A549 treated with CpdA at 1 μM for 4 hours (cell line): ENCODE measurements at places on chromosomes 16 and 17. TPM values are rescaled to one million over a fixed set of nuclear protein-coding genes. Genes with fewer than 3 reads are reported as not detected.

The CCL8 gene
- total RNA-seq: not detected in 5 replicates

The CHST5 gene
- 0.03 TPM in 1 of 5 replicates, not detected in the others for total RNA-seq

The NHLRC4 gene
- 0.12 to 0.23 TPM (median 0.21 TPM) in 5 replicates for total RNA-seq

The ICAM2 gene
- 0.07 to 0.14 TPM in 2 of 5 replicates, not detected in the others for total RNA-seq

The USP10 gene
- total RNA-seq: 79.5 to 92.8 TPM (median 81.4 TPM) in 5 replicates

The PERCC1 gene
- not detected in 5 replicates for total RNA-seq

The TRPV3 gene
- 0.36 to 0.67 TPM (median 0.41 TPM) in 5 replicates for total RNA-seq

The MKS1 gene
- total RNA-seq: 9.4 to 12.3 TPM (median 12.1 TPM) in 5 replicates

The CDR2L gene
- total RNA-seq: 33.1 to 46.8 TPM (median 45.6 TPM) in 5 replicates

The IL32 gene
- total RNA-seq: 22.4 to 36.7 TPM (median 28.1 TPM) in 5 replicates

The FOXL1 gene
- total RNA-seq: 0.50 to 1.1 TPM (median 0.83 TPM) in 5 replicates

The KRT12 gene
- 0.08 TPM in 1 of 5 replicates, not detected in the others for total RNA-seq

The SLC25A19 gene
- total RNA-seq: 17.6 to 24.7 TPM (median 22.9 TPM) in 5 replicates

The HNF1B gene
- total RNA-seq: 26.3 to 30.4 TPM (median 27.5 TPM) in 5 replicates

The TBC1D3H gene
- not detected in 5 replicates for total RNA-seq

The FGF11 gene
- 0.99 to 1.4 TPM (median 1.4 TPM) in 5 replicates for total RNA-seq

The SNX20 gene
- total RNA-seq: not detected in 5 replicates

The CA4 gene
- total RNA-seq: 0.13 to 0.33 TPM (median 0.26 TPM) in 3 of 5 replicates, not detected in the others

The PRSS27 gene
- total RNA-seq: 1.0 to 1.6 TPM (median 1.3 TPM) in 5 replicates

The GP1BA gene
- 0.03 TPM in 1 of 5 replicates, not detected in the others for total RNA-seq

The RCVRN gene
- total RNA-seq: 0.08 TPM in 1 of 5 replicates, not detected in the others

The SLC12A4 gene
- total RNA-seq: 19.7 to 30.7 TPM (median 26.2 TPM) in 5 replicates

The CYB5D1 gene
- total RNA-seq: 21.3 to 23.4 TPM (median 22.7 TPM) in 5 replicates

The ATF7IP2 gene
- total RNA-seq: 10.6 to 13.6 TPM (median 12.1 TPM) in 5 replicates

The IGSF6 gene
- total RNA-seq: not detected in 5 replicates

The SLC35G6 gene
- total RNA-seq: not detected in 5 replicates

The SYNGR3 gene
- 6.3 to 8.3 TPM (median 6.5 TPM) in 5 replicates for total RNA-seq

The ANKFN1 gene
- not detected in 5 replicates for total RNA-seq

The EVI2B gene
- total RNA-seq: 0.11 to 0.17 TPM (median 0.14 TPM) in 4 of 5 replicates, not detected in the other

The ATP2A1 gene
- total RNA-seq: 1.2 to 2.7 TPM (median 2.2 TPM) in 5 replicates

The IFT20 gene
- total RNA-seq: 54.4 to 57.2 TPM (median 56.4 TPM) in 5 replicates

The THRA gene
- 13.4 to 16.5 TPM (median 15.2 TPM) in 5 replicates for total RNA-seq

The TMEM204 gene
- not detected in 5 replicates for total RNA-seq

The SULT1A2 gene
- total RNA-seq: 0.07 TPM in 1 of 5 replicates, not detected in the others

The DPEP2 gene
- total RNA-seq: not detected in 5 replicates

The PRCD gene
- 0.02 TPM in 1 of 5 replicates, not detected in the others for total RNA-seq

The KRTAP2-2 gene
- total RNA-seq: not detected in 5 replicates

The SOST gene
- 0.05 TPM in 1 of 5 replicates, not detected in the others for total RNA-seq

The HS3ST3B1 gene
- 0.21 to 0.51 TPM (median 0.28 TPM) in 5 replicates for total RNA-seq

The PRSS33 gene
- total RNA-seq: 0.03 TPM in 1 of 5 replicates, not detected in the others

The ZG16 gene
- total RNA-seq: not detected in 5 replicates

The PYY gene
- total RNA-seq: 0.11 TPM in 1 of 5 replicates, not detected in the others

The CTRB1 gene
- not detected in 5 replicates for total RNA-seq

The ZFP3 gene
- total RNA-seq: 0.68 to 1.2 TPM (median 0.89 TPM) in 5 replicates

The TBC1D26 gene
- total RNA-seq: 0.05 TPM in 1 of 5 replicates, not detected in the others

The ASPHD1 gene
- total RNA-seq: 20.9 to 30.7 TPM (median 28.3 TPM) in 5 replicates

The GP2 gene
- not detected in 5 replicates for total RNA-seq

The SLC5A10 gene
- 0.09 to 0.22 TPM (median 0.17 TPM) in 5 replicates for total RNA-seq

The YPEL3 gene
- 5.4 to 13.2 TPM (median 10.2 TPM) in 5 replicates for total RNA-seq

The TMED6 gene
- 0.06 TPM in 1 of 5 replicates, not detected in the others for total RNA-seq

The TP53TG3 gene
- 0.49 to 1.1 TPM (median 0.63 TPM) in 4 of 5 replicates, not detected in the other for total RNA-seq

The CAPNS2 gene
- not detected in 5 replicates for total RNA-seq

The KRTAP9-2 gene
- not detected in 5 replicates for total RNA-seq

The TMEM88 gene
- 0.48 to 1.1 TPM (median 0.79 TPM) in 5 replicates for total RNA-seq

The ABCA10 gene
- 0.08 to 0.31 TPM (median 0.24 TPM) in 5 replicates for total RNA-seq

The SLFN12L gene
- total RNA-seq: 0.02 to 0.26 TPM in 2 of 5 replicates, not detected in the others

The CMTM2 gene
- total RNA-seq: 0.15 TPM in 1 of 5 replicates, not detected in the others

The TNP2 gene
- not detected in 5 replicates for total RNA-seq
